ENCODE measurements at places on chromosomes 3 and 15.

DNA sequence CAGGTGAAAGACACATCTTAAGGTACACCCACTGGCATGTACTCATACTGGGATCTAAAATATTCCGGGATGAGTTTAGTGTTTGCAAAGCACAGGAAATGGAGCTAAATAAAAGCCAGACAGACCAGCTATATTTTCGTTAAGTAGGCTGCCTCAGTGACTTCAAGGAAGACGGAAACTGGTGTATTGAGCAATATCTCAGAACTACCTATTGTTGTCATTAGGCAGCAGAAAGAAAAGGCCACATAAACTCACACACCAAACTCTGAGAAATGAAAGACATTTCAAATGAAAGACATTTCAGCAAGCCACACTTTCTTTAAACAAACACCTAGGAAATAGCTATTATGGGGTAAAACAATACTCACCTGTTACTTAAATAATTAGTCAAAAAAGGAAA, 761.7 kb upstream of the SEMA6D start:
- no peak for DNase-seq

GRCh38 chr15:25401501-25401900, 37.3 kb downstream of the UBE3A start:
- no peak for DNase-seq

- no peak for DNase-seq
Measured at GRCh38 chr15:77053709-77054108, 17.2 kb downstream of the TSPAN3 start.

GRCh38 chr3:50205413-50206276, 574 bp downstream of the SLC38A3 start:
- DNase-seq = peak; percentile 87

Data from WTC11 (cell line).